T1000 (cell line): ENCODE measurements at places on chromosomes 12 and 14.

DNA sequence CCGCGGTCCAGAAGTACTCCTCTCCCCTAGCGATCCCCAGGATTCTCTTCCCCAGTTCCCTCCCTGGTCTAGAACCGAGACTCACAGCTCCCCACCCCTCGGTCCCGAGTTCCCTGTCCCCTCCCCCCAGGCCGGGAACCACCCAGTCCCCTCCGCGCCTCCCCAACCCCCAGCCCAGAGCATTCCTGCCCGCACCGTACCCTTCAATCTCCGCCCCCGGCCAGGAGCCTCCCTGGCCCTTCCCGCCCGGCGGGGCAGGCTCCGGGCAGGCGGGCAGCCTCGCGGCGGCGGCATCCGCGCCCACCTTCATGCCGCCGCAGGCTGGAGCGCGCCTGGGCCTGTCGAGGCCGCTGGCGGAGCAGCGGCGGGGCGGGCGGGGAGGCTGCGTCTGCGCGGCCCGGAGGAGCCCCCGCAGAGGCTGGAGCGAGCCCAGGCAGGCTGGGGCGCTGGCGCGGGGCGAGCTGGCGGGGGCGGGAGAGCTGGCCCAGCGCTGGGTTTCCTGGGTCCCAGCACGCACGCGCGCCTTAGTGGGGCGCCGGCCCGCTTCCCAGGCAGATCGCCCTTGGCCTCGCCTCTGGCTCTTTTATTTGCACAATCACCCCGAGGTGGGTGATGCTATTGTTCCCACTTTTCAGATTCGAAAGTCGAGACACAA, 22.2 kb upstream of the GPR132 start:
- no peak for DNase-seq

DNA sequence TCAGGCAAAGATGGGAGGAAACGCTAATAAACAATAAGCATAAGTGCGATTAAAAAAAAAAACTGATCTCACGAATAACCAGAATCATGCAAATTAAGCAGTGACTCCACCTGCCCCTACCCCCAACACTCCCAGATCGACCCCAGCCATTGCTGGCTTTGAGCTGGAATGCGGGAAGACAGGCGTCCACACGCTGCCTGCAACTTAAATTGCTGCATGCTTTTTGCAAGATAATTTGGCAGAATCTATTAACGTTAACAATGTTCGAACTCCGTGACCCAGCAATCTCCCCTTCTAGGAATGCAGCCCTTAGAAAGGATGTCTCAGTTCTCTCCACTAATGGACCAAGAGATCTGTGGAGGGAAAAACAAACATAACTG, 935 bp upstream of the CKB start:
- DNase-seq = no peak

- DNase-seq = no peak
Observed at GRCh38 chr12:207804-208203, 6.2 kb downstream of the SLC6A12 start.

- no peak for DNase-seq
Observed at GRCh38 chr12:75816897-75817296, 214.7 kb downstream of the PHLDA1 start.

GRCh38 chr12:122228092-122228491, 2.2 kb upstream of the DIABLO start:
- no peak for DNase-seq

DNA sequence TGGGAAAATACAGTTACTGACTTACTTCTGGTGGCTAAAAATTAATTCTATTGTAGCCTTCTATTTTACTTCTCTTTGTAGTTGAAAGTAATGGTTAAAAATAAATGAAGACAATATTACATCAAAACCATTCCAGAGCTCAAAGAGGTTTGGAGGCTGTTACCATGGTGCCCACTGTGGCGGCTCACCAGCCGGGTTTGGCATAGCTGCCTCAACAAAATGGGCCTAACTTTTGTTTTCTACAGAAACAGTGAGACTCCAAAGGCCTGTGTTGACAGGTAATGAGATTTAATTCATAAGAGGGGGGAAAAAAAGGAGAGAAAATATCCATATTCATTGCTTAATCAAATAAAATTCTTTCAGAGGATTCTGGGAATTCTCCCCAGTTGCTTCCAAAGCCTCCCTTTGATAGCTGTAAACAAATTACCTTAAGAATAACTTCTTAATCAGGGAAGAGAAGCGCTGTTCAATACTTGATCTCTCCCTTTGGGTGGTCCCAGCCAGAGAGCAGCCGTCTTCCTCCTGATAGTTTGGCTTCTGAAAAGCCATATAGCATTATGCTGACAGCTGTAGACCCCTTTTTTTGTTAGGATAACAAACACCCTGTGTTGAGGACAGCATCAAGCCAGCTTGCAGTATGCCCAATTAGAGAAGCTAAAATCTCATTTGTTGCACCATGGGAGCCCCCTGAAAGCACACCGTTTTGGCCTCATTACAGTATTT, 266.8 kb downstream of the NEDD1 start:
- no peak for DNase-seq

DNA sequence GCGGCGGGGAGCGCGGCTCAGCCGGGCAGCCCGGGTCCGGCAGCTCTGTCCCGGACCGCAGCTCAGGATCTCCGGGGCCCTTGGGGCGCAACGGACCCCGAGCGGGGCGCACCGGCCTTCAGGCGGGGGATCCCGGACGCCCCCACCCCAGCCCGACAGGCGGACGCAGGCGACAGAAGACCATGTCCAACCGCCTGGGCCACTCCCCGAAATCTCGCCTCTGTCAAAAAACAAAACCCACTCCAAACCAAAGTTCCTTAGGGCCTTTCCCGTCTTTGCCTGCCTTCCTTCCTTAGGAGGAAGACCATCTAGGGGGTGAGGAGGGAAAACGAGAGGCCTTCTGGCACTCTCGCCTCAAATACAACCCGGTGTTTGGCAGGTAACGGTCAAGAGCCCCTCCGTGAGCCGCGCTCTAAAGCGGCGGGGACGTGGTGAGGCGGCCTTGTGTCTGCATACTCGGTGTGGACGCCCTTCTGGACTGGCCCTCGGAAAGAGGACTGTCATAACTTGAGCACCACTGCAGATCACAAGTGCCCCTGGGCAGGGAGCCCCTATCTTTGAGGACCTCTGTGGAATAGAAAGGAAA, 604 bp downstream of the HCFC2 start:
- DNase-seq = no peak

- no peak for DNase-seq
Observed at GRCh38 chr14:77309131-77309530, 11.6 kb downstream of the POMT2 start.

- no peak for DNase-seq
Observed at GRCh38 chr12:75888874-75889613, 142.5 kb downstream of the PHLDA1 start.

- no peak for DNase-seq
Observed at GRCh38 chr12:14751986-14752385, 51.3 kb downstream of the WBP11 start.

DNA sequence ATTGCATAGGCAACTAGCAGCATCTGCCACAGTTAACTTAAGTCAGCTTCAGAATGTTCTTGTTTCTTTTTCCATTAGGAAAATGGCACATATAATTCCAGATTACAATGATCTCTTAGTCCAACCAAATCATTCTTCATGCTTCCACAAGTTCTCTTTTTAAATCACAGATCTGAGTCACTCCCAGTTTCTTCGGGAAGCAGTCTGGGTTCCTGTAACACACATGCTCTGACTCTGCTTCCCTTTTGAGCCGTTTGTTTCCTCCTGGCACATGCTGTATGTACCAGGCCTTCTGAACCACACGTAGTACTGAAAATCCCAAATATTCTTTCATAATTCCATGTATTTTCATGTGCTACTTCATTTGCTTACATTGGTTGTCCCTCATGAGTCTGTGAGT, 388.8 kb upstream of the PDE3A start:
- no peak for DNase-seq

DNA sequence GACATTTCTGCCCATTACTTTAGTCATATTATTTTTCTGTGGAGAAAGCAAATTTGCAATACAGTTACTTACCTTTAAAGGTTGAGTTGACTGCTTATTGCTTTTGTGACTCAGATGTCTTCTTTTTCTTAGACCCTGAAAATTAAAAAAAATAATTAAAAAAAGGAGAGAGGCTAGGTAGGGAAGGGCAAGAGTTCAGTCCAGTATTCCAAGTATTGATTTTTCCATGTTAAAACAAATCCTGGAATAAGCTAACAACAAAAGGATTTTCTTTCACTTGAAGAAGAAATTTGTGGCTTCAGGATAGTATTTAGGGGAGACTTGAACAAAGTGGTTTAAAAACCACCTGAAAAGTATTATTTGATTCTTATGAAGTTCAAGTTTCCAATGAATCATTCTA, 49.4 kb downstream of the LMNTD1 start:
- no peak for DNase-seq

GRCh38 chr14:37051680-37052079, 120.7 kb downstream of the SLC25A21 start:
- no peak for DNase-seq

DNA sequence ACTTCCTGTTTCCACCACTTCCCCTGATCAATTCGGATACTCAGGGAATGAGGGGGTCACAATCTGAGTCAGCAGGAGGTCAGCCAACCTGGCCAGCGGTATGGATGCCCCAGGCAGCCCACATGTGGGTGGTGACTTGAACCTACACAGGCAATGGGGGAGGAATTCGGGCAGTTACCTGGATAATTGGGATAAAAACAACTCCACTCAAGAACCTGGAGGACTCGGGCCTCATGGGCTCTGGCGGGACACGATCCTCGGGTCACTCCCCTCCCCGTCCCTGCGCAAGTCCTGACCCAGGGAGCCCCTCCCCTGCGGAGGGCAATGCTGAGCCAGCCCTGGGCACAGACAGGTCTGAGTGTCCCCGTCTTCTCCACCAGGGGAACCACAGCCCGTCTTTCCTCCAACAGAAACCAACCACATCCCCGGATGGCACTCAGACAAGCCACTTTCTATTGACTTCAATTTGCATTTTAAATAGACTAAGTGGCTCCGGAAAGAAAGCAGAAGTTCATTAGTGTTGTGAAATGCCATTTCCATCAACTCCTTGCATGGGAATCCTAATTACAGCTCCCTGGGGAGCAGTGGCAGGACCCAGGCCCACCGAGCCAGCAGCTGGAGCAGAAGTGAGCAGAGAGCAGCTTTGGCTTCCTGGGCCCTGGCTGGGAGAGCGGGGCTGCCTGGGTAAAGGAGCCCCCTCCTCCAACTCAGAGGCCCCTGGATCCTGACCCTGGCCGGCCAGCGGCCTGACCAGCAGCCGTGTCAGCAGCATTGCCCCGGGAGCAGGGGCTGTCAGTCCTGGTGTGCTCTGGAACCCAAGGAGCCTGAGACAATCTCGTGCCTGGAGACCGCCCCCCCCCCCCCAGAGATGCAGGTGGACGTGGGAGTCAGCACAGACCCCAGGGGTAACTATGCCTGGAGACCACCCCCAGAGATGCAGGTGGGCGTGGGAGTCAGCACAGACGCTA, 374.1 kb downstream of the ADGRD1 start:
- no peak for DNase-seq

GRCh38 chr12:3200814-3201233, 123.6 kb downstream of the TSPAN9 start:
- no peak for DNase-seq

- no peak for DNase-seq
Observed at GRCh38 chr12:15851045-15851620, 31.1 kb upstream of the STRAP start.

GRCh38 chr14:55451398-55451797, 11.0 kb upstream of the TBPL2 start:
- no peak for DNase-seq

DNA sequence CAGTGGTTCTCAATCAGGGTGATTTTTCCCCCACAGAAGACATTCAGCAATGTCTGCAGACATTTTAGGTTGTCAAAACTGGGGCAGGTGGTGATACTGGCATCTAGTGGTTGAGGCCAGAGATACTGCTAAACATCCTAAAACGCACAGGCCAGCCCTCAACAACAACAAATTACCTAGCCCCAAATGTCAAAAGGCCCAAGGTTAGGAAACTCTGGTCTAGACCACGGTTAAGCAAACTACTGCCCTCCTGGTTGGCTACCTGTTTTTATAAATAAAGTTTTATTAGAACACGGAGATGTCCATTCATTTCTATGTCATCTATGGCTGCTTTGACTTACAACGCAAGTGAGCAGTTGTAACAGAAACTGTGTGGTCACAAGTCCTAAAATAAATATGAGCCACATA, 186.7 kb downstream of the EFCAB11 start:
- DNase-seq = no peak

DNA sequence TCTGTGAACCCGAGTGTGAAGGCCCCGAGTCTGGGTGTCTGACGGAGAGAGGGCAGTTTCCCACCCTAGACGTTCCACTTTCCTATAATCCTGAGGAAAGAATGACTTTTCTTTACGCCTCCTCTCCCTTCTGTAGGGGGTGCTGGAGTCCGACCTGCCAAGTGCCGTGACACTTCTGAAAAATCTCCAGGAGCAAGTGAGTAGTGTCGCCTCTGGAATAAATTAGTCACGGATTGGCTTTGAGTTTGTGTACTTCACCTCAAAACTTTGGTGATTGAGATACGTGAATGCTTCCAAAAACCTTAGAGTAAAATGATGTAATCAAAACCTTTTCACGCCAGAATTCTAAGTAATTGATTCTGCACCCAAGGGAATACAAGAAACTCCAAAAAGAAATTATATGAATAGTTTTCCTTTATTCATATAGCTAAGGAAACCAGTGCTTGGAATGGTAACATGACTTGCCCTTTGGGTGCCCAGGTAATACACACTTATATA, 452 bp downstream of the NGDN start:
- no peak for DNase-seq
